ENCODE measurements at places on chromosomes 16 and 17.

GRCh38 chr16:635573-636205 is 416 bp downstream of the METTL26 start:
- H3K4me1 ChIP-seq, result peaks cover 4% of the 10 kb centered on the region
- DNase-seq, result no peak
- no peaks in the 10 kb centered on the region for H3K27me3 ChIP-seq
- peak overlapping the region; percentile 82 for H3K4me3 ChIP-seq

DNA sequence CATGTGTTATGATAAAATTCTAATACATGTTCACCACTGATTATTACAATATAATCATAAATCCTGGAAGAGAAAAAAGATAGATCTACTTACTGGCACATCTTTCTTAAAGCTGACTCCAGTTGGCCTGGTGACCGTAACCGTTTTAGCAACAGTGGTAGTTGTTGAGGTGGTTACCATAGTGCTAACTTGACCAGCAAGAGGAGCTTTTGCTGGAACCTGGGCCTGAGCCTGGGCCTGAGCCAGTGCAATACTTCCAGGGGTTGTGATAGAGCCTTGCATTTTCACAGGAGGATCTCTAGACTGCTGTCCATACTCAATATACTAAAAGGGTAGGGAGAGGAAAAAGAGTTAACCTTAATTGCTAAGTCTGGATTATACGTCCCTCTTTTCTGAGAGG is 36.2 kb downstream of the SETD6 start:
- peaks cover 100% of the 10 kb centered on the region for H3K36me3 ChIP-seq
- no peak overlapping the region for H3K27ac ChIP-seq
- H3K4me3 ChIP-seq, result no peak overlapping the region
- H3K27me3 ChIP-seq, result no peaks in the 10 kb centered on the region
- no peak for DNase-seq

GRCh38 chr16:23164736-23165135 is 15.5 kb upstream of the USP31 start:
- no peaks in the 10 kb centered on the region for H3K36me3 ChIP-seq
- H3K4me3 ChIP-seq, result no peak overlapping the region
- no peak for DNase-seq
- H3K4me1 ChIP-seq, result no peaks in the 10 kb centered on the region
- H3K27ac ChIP-seq, result no peak overlapping the region
- H3K27me3 ChIP-seq, result no peaks in the 10 kb centered on the region

DNA sequence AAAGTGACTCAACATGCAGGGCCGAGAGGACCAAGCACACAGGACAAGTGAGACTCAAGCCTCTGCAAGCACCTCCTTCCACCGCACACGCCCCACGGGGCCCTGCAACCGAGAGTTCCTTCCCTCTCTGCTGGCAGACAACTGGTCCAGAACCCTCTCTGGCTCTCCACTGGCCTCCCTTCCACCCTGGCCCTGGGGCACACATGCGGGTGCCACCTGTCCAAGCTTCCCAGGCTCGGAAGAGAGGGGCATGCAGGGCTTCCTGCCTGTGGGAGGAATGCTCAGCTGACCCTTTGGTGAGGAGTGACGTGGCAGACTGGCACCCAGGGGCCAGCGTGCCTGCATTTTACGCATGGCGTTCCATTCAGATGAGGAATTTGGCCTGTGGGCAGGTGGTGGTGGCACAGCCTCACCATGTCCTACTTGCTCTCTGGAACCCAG is 59.8 kb downstream of the PIPOX start:
- no peak overlapping the region for H3K4me3 ChIP-seq
- H3K4me1 ChIP-seq, result no peaks in the 10 kb centered on the region
- no peak for DNase-seq
- peaks cover 47% of the 10 kb centered on the region for H3K36me3 ChIP-seq
- no peak overlapping the region for H3K27ac ChIP-seq

DNA sequence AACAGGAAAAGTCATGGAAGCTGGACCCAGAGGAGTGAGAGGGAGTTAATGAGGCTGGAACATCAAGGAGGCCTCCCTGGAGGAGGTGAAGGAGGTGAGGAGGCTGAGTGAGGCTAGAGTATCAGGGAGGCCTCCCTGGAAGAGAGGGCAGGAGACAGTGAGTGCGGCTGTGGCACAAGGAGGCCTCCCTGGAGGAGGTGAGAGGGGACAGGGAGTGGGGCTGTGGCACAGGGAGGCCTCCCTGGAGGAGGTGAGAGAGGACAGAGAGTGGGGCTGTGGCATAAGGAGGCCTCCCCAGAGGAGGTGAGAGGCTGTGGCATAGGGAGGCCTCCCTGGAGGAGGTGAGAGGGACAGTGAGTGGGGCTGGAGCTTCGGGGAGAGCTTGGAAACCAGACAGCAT is 5.5 kb downstream of the CAMKK1 start:
- no peaks in the 10 kb centered on the region for H3K36me3 ChIP-seq
- H3K27ac ChIP-seq, result peak overlapping the region; percentile 78
- H3K27me3 ChIP-seq, result no peaks in the 10 kb centered on the region
- H3K4me3 ChIP-seq, result no peak overlapping the region
- no peak for DNase-seq

- H3K27me3 ChIP-seq, result no peaks in the 10 kb centered on the region
- peaks cover 38% of the 10 kb centered on the region for H3K36me3 ChIP-seq
- H3K27ac ChIP-seq, result peak within 1 kb of the TSS; percentile 76
- peak within 1 kb of the TSS; percentile 81 for H3K4me3 ChIP-seq
Observed at GRCh38 chr17:75896415-75897159, at the start of gene TRIM65. Gene TRIM65 (minus strand): TSS chr17:75896951. CDS start chr17:75896937, 14 bp downstream.

DNA sequence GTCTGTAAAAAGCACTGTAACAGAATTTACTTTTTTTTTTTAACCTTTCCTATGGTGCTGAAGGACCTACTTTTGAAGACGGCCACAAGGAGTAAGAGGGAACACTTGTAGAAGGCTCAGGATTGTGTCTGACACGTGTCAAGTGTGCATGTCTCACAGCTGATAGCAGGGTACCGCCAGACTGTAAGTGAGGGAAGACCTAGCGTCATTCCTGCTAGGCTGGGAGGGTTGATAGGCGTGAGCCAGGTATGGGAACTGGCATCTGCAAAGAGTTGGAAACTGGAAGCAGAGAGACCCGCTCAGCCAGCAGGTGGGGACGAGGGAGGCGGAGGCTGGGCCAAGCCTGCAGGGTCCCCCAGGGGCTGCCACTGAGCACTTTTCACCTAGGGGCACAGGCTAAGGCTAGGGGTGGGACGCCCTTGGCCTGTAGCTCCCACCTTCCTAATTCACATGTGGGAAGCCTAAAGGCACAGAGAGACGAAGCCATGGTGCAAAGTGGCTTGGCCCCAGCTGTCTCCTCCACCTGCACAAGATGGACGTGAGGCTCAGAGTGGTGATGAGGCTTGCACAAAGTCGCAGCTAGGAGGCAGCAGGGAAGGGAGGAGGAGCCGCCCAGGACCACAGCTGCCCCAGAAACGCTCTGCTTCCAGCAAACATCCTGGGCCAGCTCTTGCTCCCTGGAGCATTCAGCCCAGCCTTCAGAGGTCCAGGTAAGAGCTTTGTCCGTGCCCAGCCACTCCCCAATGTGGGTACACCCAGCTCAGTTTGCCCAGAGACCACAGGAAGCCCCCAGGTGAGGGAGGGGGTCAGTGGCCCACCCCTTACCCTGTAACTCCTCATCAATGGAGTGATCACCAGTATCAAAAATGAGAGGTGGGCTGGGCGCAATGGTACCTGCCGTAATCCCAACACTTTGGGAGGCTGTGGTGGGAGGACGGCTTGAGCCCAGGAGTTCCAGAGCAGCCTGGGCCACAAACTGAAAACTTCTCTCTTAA is 18.9 kb downstream of the VASN start:
- peaks cover 17% of the 10 kb centered on the region for H3K4me1 ChIP-seq
- H3K27me3 ChIP-seq, result no peaks in the 10 kb centered on the region
- H3K4me3 ChIP-seq, result no peak overlapping the region

- DNase-seq, result no peak
- H3K36me3 ChIP-seq, result no peaks in the 10 kb centered on the region
- H3K27me3 ChIP-seq, result no peaks in the 10 kb centered on the region
- no peak overlapping the region for H3K4me3 ChIP-seq
- H3K27ac ChIP-seq, result no peak overlapping the region
Observed at GRCh38 chr16:84266451-84266850, 26.6 kb upstream of the KCNG4 start.

GRCh38 chr17:75260641-75261335 is 618 bp downstream of the GGA3 start:
- no peak for DNase-seq
- H3K4me3 ChIP-seq, result peak overlapping the region; percentile 71
- H3K36me3 ChIP-seq, result peaks cover 36% of the 10 kb centered on the region
- peaks cover 12% of the 10 kb centered on the region for H3K4me1 ChIP-seq
- peak overlapping the region; percentile 74 for H3K27ac ChIP-seq

DNA sequence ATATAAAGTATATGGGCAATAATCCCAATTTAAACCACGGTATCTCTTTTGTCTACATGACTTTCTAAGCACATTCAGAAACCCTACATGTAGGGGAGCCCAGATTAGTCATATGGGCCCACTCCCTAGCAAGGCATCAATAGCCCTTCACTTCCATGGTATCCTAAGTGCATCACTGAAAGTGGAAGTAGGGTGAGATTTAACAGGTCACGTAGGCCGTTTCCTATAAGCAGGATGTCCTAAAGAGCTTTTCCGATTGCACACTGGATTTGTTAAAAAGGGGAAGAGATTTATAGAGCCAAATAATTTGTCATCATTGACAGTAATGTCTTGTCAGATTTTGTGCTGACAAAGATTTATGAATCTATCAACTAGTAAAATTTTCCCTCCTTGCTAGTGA is 39.0 kb downstream of the CA4 start:
- no peak overlapping the region for H3K27ac ChIP-seq
- no peaks in the 10 kb centered on the region for H3K27me3 ChIP-seq
- peaks cover 79% of the 10 kb centered on the region for H3K36me3 ChIP-seq
- no peak for DNase-seq

GRCh38 chr17:351449-351738 is 1.2 kb downstream of the RPH3AL start:
- H3K4me1 ChIP-seq, result peaks cover 39% of the 10 kb centered on the region
- no peak for DNase-seq
- no peaks in the 10 kb centered on the region for H3K36me3 ChIP-seq
- no peaks in the 10 kb centered on the region for H3K27me3 ChIP-seq

GRCh38 chr17:62722625-62723024 is 85.5 kb downstream of the MARCHF10 start:
- H3K36me3 ChIP-seq, result no peaks in the 10 kb centered on the region
- no peaks in the 10 kb centered on the region for H3K27me3 ChIP-seq
- H3K4me3 ChIP-seq, result no peak overlapping the region
- H3K4me1 ChIP-seq, result peaks cover 20% of the 10 kb centered on the region

GRCh38 chr16:17211797-17212196 is 259.0 kb downstream of the XYLT1 start:
- no peaks in the 10 kb centered on the region for H3K36me3 ChIP-seq
- DNase-seq, result no peak
- H3K27me3 ChIP-seq, result no peaks in the 10 kb centered on the region
- no peak overlapping the region for H3K27ac ChIP-seq
- no peaks in the 10 kb centered on the region for H3K4me1 ChIP-seq
- no peak overlapping the region for H3K4me3 ChIP-seq

DNA sequence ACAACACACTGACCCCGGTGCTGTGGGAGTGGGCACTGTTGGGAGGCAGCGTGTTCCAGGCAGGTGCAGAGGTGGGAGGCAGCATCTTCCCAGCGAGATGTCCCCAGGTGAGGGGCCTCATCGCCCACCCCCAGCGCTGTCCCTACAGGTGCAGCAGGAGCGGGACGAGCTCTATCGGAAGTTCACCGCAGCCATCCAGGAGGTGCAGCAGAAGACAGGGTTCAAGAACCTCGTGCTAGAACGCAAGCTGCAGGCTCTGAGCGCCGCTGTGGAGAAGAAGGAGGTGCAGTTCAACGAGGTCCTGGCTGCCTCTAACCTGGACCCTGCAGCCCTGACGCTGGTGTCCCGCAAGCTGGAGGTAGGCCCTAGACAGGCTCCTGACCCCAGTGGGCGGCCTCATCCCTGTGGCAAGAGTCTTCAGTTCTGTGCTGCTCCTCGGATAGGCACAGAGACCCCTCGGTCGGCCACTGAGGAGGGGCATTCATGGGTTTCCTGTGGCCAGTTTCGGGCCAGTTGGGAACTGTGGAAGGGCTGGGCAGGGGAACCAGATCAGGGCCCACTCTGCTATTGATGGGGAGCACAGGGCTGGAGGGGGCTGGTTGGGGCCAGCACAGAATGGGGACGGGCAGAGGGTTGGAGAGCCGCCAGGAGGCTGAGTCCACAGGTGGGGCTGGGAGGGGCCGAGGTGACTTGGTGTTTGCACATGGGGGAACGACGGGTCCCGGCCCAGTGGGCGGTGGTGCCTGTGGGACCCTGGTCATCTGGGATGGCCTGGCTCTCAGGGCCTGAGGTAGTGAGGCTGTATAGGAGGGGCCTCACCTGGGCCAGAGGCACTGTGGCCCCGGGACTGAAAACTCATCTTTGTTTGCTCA is 21.1 kb upstream of the DBNDD1 start:
- peaks cover 46% of the 10 kb centered on the region for H3K36me3 ChIP-seq
- H3K27me3 ChIP-seq, result no peaks in the 10 kb centered on the region
- no peak for DNase-seq
- H3K27ac ChIP-seq, result no peak overlapping the region
- H3K4me1 ChIP-seq, result peaks cover 12% of the 10 kb centered on the region

GRCh38 chr17:17934806-17935205 is 37.4 kb downstream of the TOM1L2 start:
- peak; percentile 2 for DNase-seq
- H3K4me1 ChIP-seq, result peaks cover 60% of the 10 kb centered on the region
- H3K27ac ChIP-seq, result peak overlapping the region; percentile 90
- H3K36me3 ChIP-seq, result peaks cover 5% of the 10 kb centered on the region

DNA sequence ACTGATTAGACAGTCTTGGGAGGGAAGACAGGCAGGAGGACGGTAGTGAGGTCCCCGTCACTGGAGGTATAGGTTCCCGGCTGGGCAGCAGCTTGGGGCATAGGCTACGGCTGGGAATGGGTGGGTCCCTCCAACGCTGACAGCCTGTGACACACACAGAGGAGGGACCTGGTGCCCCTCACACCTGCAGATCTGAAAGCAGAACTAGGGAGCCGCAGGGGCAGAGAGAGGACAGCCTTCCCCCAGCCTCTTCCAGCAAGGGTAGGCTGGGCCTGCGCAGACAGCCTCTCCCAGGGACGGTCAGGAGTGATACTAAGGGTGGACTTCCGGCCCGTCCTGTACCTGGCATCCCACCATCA is 2.0 kb downstream of the P2RX1 start:
- H3K27ac ChIP-seq, result no peak overlapping the region
- no peak overlapping the region for H3K4me3 ChIP-seq
- H3K27me3 ChIP-seq, result no peaks in the 10 kb centered on the region
- DNase-seq, result no peak

- no peak overlapping the region for H3K27ac ChIP-seq
- H3K4me1 ChIP-seq, result no peaks in the 10 kb centered on the region
- no peaks in the 10 kb centered on the region for H3K36me3 ChIP-seq
- no peak for DNase-seq
- peaks cover 32% of the 10 kb centered on the region for H3K27me3 ChIP-seq
- no peak overlapping the region for H3K4me3 ChIP-seq
Observed at GRCh38 chr16:88983771-88984687, 7.0 kb upstream of the CBFA2T3 start.

- no peaks in the 10 kb centered on the region for H3K27me3 ChIP-seq
- H3K4me1 ChIP-seq, result peaks cover 4% of the 10 kb centered on the region
- H3K36me3 ChIP-seq, result peaks cover 6% of the 10 kb centered on the region
- DNase-seq, result no peak
- no peak overlapping the region for H3K4me3 ChIP-seq
- H3K27ac ChIP-seq, result no peak overlapping the region
Observed at GRCh38 chr17:64938925-64939474, 19.7 kb upstream of the LRRC37A3 start.

GRCh38 chr17:71163121-71163812 is 957.6 kb upstream of the SOX9 start:
- H3K4me1 ChIP-seq, result peaks cover 4% of the 10 kb centered on the region
- no peak for DNase-seq
- no peak overlapping the region for H3K27ac ChIP-seq
- H3K27me3 ChIP-seq, result no peaks in the 10 kb centered on the region
- no peaks in the 10 kb centered on the region for H3K36me3 ChIP-seq
- H3K4me3 ChIP-seq, result no peak overlapping the region

Measured in RWPE2 (cell line).